ENCODE measurements at places on chromosomes 1 and 21. TPM values are rescaled to one million over a fixed set of nuclear protein-coding genes. Genes with fewer than 3 reads are reported as not detected.

The UBASH3A gene
- 0.29 TPM for total RNA-seq

GRCh38 chr1:3169665-3170356 lies 100.8 kb downstream of the PRDM16 start:
- DNase-seq: no peak

DNA sequence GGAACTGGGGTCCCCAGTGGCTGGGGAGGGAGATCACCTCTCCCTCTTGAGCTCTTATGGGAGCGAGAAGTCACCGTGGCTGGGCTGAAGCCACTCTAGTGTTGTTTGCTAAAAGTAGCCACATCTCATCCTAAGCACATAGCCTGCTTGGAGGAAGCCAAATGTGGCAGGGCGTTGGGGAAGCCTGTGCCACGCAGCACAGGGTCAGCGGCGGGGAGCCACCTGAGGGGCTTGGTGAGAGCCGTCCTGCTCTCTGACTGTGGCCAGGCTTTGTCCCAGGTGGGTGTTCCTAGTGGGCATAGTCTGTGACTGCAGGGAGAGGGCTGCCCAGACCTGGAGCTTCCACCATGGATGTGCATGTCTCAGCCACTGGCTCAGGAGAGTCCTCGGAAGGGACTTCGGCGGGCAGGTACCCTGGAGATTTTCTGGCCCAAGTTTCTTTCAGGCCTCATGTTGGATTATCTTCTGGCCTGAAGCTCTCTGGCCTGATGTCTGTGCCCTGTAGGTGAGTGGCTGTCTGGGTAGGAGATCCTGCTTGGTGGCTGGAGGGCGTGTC lies 38.9 kb downstream of the MORN1 start:
- peak; percentile 61 for DNase-seq

GRCh38 chr1:29460041-29460610 lies 223.8 kb downstream of the PTPRU start:
- DNase-seq: no peak

The OR2T35 gene
- not detected for total RNA-seq

The MDM4 gene
- 34.5 TPM for total RNA-seq

GRCh38 chr1:175494950-175495349 lies 248.4 kb downstream of the TNR start:
- DNase-seq: no peak

DNA sequence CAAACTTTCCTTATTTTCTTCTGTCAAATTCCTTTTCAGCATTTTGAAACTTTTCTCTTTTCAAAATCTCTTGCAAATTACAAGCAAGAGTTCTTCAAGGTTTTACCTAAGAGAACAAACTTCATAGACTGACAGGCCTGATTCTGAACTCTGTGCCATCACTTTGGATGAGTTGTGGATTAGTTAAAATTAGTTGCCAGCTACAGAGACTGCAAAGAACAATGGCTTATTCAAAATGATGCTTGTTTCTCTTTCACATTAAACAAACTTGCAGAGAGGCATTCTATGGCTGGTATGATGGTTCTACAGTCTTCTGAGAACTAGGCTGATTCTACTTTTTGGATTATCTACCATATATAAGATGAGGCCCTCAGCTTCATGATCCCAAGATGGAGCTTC lies 3.8 kb downstream of the LRRC8B start:
- no peak for DNase-seq

- DNase-seq: no peak
These were observed 60.4 kb upstream of the BACH1 start for GRCh38 chr21:29238053-29238966.

- no peak for DNase-seq
These were observed 40.0 kb downstream of the SYNJ1 start for GRCh38 chr21:32687643-32688345.

The HCN3 gene
- total RNA-seq: 1.4 TPM

- no peak for DNase-seq
These were observed 52.9 kb downstream of the CNIH3 start for GRCh38 chr1:224668984-224669383.

- no peak for DNase-seq
These were observed 1125.3 kb upstream of the ADGRL2 start for GRCh38 chr1:80675454-80675853.

The UBL4B gene
- total RNA-seq: not detected

- no peak for DNase-seq
These were observed 124.2 kb upstream of the LYPLAL1 start for GRCh38 chr1:219049501-219049900.

GRCh38 chr1:82391712-82392111 lies 591.0 kb downstream of the ADGRL2 start:
- no peak for DNase-seq

GRCh38 chr1:6700853-6701436 lies 671 bp downstream of the DNAJC11 start:
- no peak for DNase-seq

DNA sequence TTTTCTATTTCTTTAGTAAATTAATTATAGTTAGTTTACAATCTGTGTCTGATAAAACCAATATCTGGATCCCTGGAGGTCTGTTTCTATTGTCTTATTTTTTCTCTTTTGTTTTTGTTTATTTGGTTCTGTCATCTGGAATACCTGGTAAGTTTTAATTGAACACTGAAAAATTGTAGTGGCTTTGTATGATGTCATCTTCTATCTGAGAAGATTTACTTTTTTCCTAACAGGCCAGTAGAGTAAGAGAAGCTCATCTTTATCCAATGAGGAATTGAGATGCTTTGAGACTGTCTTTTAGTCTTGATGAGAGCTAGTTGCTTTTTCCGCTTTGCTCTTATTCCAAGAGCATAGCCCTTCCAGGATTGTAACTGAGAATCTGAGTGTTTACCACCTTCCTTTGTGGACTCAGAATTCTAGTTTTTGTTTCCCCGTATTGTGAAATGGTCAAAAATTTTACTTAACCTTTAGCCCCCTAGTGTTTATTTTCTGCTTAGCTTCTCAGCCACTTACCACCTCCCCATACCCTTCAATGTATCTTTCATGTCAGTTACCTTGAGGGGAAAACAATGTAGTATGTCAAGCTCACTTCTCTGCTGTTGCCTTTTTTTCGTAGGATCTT lies 25.0 kb downstream of the PTGFRN start:
- no peak for DNase-seq

The SERPINC1 gene
- total RNA-seq: 0.18 TPM

- DNase-seq: no peak
These were observed 16.5 kb downstream of the CLDN19 start for GRCh38 chr1:42723511-42723910.

- DNase-seq: no peak
These were observed 43.9 kb upstream of the SPOCD1 start for GRCh38 chr1:31859719-31860118.

GRCh38 chr21:46179708-46180078 lies 4.6 kb downstream of the SPATC1L start:
- DNase-seq: no peak

Measured in right cardiac atrium (tissue), 5 donors.